ENCODE measurements at places on chromosomes 6 and 20.

DNA sequence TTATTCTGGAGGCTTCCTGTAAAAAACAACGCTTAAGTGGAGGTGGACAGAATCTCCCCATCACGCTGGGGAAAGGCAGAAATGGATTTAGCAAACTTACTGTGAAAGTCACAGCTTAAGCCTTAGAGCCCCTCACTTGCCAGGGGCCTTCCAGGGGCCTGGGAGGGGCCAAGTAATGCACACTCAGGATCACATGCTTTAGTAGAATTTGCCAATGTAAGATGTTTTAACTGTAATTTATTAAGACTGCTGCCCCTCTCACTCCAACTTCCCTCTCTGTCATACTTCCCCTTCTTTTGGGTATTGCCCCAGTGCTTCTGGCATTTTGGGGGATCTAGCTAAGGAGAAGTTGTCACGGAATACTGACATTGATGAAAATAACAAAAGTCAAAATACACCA, 12.6 kb upstream of the ADA start:
- DNase-seq = no peak

- DNase-seq = no peak
Measured at GRCh38 chr6:112234601-112235000, 19.8 kb downstream of the LAMA4 start.

DNA sequence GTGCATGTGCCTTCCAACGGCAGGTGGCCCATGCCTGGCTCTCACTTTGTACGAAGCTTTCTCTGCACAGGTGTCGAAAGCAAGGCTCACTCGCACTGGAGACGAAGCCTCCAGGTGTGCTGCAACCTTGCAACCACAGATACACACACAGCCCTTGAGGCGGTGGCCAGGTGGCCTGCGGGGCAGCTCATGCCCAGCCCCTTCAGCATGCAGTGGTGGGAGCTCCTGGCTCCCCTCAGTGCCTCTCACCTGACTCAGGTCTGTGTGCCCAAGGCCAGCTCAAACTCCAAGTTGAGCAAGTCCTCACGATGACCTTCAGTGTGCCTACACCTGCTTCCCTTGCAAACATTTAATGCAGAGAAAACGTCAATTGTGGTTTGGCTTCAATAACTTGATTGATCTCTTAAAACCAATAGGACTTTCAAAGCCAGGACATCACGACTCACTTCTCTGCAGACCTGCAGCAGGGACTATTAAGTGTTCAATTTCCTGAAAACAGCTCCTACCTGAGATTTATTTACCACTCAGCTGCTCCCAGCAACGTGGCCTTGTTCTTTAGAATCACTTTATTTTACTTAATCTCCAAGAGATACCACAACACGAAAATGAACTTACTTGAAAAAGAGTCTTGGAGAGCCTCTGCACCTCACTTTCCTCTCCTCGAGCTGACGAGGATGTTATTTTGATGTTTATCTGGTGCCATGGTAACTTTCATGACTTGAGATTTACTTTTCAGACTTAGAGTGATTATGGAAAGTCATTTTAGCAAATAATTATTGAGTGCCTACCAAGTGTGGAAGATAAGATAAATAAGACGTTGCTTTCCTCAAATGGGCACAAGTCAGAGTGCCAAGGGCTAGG, 86.3 kb downstream of the SLC22A23 start:
- DNase-seq = peak; percentile 26

DNA sequence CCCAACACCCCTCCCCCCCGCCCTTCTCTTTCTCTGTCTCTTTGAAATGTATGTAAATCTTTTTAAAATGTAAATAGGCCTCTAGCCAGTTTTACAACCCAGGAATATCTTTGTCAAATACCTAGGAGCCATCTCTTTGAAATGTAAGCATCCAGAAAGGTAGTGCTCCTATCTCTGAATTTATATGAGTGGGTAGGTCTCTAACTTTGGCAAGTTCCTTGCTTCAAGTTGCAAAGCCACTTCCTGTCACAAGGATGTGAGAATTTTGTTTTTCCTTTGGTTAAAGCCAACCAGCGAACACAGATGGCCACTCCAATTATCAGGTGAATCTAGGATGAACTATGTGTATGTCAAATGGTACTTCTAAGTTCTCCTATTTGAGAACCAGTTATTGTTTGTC, 6.2 kb upstream of the DEFB132 start:
- no peak for DNase-seq

- peak; percentile 63 for DNase-seq
Measured at GRCh38 chr6:130223508-130223907, 757 bp upstream of the SAMD3 start.

DNA sequence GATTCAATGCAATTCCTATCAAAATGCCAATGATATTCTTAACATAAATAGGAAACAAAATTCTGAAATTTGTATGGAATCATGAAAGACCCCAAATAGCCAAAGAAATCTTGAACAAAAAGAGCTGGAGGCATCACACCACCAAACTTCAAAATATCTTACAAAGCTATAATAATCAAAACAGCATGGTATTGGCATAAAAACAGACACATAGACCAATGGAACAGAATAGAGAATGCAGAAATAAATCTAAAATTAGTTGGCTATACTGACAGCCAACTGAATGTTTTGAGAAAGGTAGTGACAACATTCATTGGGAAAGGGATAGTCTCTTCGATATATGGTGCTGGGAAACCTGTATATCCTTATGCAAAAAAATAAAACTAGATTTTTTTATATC, 121.9 kb upstream of the ASCC3 start:
- no peak for DNase-seq

DNA sequence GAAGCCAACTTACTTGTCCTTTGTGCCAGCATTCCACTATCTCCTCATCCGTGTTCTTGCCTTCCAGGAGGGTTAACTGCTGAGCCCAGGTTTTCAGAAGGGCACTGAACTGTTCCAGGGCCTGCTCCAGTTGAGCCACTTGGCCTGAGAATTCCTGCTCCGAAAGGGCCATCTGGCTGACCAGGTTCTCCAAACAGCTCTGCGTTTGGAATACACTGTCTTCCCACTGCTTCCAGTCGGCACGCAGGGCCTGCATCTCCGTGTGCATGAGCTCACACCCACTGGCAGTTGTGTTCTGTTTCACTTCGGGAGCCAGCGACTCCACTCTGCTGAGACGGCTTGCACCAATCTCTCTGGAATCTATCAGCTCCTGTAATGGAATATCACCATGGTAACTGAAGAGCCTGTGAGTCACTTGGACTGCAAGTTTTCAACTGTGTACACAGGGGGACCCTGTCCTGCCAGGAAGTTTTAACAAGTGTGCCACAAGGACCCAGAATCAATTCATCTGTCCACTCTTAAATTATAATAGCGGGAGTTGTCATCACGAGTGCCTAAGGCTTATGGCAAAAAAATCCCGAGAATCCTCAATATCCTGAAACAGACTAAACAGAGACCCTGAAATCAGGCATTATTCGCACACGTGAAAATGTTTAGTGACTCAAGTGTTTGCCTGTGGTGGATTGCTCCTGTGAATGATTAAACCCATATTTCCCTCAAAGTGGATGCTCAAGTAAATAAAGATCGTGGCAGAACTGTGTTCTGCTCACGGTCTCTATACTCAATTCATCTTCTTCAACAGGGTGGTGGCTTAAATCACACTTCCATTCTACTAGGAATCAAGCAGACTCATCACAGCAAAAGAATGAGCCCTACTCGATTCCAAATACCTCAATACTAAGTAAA, 255.9 kb downstream of the SYNE1 start:
- DNase-seq = no peak

- DNase-seq = no peak
Measured at GRCh38 chr6:151380848-151381205, 10.5 kb downstream of the ZBTB2 start.

DNA sequence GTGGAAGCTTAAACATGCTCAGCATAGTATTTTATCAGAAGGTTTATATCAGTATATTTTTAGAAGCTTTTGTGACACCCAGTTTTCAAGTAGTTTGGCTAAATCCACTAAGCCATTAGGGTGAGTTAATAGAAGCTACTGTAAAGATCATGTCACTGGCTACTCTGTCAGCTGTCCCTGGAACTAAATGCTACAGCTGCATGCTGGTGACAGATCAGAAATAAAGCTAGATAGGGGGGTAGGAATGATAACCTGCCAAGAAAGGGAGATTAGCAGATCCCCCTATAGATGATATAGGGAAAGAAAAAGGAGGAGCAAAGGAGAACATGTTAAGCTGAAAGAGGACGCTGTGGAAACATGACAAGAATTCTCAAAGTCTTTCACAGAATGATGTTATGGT, 363.2 kb downstream of the QKI start:
- DNase-seq = no peak

- DNase-seq = no peak
Measured at GRCh38 chr6:76703786-76704185, 631.3 kb upstream of the IMPG1 start.

- no peak for DNase-seq
Measured at GRCh38 chr6:130975325-130975724, 87.7 kb downstream of the EPB41L2 start.

DNA sequence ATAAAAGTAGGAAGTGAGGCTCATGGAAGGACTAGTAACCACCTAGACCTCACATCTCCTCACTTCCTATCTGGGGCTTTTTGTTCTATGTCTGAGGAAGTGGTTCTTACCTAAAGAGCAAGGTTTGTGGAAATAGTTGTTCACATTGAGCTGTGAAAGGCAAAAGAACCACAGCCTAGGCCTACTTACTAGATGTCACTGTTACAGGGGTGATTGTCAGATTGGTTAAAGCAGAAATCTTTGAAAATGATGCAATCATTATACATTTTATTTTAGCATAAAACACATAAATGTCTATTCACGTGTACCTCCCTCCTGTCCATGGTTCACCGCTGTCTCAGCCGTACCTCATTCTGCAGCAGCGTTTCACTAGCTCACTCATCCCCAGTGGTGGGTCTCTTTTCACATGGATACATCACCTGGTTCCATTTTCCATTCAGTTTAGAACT, 268.8 kb downstream of the TMEM242 start:
- no peak for DNase-seq

DNA sequence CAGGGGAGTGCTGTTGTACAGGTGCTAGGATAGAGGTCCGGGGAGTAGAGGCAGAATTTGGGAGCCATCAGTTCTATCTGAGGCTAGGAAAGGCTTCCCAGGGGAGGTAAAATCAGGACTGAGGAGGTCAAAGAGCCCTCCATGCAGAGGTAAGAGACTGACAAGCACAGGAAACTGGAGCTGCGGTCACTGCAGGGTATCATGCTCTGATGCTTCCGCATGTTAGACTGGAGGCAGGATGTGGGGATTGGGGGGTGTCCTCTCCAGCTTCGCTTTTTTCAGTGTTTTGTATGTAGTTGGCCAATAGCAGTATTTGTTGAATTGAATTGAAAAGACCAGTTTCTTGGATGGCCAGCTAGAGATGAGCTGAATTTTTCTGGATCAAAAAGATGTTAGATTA, 87.8 kb downstream of the SLC22A3 start:
- DNase-seq = no peak

DNA sequence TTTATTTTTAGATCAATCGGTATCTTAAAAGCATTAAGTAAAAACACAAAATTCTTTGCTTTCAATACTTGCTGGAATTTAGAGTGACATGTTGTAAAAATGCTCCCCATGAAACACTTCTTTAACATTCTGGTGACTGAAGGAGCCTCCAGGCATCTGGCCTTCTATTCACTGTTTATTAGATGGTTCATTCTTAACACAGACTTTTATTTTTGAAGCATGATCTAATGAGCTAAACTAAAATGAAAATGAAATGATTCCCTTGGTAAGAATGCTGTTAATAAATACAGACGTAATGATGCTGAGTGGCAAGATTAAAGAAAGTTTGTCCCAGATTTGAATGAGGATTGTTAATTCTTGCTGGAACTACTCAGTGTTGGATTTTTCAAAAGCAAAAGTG, 698.4 kb downstream of the TENT5A start:
- no peak for DNase-seq

DNA sequence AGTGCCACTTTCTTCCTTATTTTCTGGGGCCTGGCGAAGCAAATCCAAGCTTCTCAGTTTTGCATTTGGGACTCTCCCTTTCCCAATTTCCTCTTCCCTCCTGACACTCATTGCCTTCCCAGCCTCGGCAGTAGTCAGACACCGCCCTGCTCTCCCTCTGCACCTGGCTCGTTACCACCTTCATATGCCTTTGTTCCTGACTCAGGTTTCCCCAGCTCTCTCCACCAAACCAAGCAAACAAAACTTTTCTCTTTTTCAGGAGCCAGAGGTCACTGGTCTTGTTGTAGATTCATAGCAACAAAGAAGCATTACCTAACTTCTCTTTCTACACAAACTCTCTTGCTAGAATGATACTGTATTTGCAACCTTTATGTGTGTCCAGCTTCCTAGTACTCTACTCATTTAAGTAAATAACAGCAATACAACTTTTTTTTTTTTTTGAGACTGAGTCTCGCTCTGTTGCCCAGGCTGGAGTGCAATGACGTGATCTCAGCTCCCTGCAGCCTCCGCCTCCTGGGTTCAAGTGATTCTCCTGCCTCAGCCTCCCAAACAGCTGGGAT, 9.0 kb upstream of the ZC3H12D start:
- no peak for DNase-seq

- DNase-seq = no peak
Measured at GRCh38 chr6:6882592-6882991, 225.2 kb upstream of the RREB1 start.

GRCh38 chr6:18963439-18963838, 576.3 kb downstream of the RNF144B start:
- no peak for DNase-seq

GRCh38 chr6:106745824-106746582, 116.6 kb downstream of the QRSL1 start:
- DNase-seq = no peak

DNA sequence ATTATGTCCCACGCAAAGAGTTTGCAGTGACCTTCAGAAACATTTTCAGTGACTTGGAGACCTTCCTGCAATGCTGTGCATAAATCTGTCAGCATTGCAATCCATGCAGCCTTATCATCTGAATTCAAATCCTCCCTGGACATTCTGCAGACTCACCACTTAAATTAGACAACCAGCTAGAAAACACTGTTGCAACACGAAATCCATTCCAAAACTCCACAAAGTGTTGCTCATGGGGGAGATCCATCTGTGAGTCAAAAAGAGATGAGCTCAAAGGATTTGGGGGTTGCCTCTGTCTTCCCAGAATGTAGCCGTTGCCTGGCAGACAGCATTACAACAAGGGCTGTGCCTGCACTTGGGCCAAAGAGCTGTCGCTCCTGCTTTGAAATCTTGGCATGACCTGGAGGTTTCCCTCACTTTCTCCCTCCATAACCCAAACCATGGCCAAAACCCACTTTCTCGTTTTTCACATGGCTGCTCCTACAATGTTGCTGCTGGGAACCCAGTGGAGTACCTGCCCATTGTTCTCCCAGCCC, 163.5 kb upstream of the CDYL start:
- DNase-seq = no peak

- DNase-seq = no peak
Measured at GRCh38 chr20:12077875-12078274, 160.2 kb downstream of the BTBD3 start.

- no peak for DNase-seq
Measured at GRCh38 chr6:126633373-126633772, 293.5 kb downstream of the CENPW start.

DNA sequence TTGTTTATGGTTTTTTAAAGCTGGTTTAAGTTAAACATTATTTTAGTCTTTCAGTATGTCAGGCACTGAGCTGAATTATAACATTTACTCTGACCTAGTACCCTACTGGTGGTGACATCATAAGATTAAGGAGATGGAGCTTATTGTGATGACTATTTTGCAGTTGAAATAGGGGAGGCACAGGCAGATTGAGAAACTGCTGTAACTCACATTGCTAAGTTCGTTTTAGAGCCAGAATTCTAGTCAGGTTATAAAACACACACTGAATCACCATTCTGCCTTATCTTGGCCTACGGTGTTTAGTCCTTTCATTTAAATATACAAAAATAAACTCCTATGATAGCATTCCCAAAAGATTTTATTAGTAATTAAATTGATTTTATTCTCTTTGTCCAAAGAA, 584.1 kb downstream of the TFAP2A start:
- DNase-seq = no peak

Data from hematopoietic multipotent progenitor cell treated with erythropoietin and hydrocortisone succinate and interleukin-3 and kit ligand, for 8 days (in vitro differentiated cells).